ENCODE measurements at places on chromosomes 7 and 10.

GRCh38 chr7:36865019-36865418, 140.7 kb upstream of the AOAH start:
- no peak for DNase-seq

DNA sequence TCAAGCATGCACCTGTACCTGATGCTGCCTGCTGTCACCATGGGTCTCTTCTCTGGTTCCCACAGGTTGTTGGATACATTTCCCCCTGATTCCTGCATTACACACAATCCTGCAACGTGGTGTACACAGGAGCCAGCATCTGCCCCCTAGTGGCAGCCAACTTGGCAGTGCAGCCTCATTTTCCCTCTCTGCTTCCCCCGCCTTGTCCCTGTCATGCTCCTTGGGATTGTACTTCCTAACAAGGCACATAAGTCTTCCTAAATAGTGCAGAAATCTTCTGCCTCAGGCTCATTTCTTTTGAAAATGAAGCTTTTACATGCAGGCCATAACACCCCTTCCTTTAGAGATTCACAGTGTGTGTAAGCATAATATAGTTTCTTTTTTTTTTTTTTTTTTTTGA, 387.5 kb downstream of the CCSER2 start:
- DNase-seq = no peak

DNA sequence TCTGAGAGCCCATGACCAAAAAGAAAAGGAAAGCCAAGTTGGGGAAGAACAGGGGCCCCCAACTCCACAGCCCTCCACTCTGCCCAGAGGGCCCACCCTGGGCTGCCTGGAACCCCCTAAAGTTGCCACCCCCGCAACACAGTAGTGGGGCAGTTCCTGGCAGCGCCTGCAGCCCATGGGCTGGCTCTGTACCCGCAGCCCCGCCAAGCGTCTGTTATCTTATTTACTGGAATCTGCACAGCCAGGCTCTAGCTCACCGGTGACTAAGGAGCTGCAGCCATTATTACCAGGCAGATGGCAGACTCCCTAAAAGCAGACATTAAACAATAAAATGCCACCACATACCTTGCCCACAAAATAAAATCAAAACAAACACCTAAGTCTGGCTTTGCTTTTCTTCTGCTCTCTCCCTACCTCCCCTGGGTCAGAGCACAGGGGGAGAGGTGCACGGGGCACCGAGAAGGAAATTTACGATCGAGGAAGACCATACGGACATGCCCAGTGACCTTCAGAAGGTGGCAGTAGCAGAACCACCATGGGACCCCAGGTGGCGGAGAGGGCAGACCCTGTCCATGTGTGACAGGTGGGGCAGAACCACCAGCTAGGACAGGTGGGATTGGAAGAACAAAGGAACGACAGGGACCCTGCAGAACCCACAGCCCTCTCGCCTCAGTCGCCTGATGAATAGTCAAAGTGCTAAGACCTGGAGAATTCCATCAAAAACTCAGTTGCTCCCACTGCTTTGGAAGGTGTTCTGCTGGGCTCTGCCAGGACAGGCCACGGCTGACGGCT, 66.3 kb downstream of the PRKAG2 start:
- DNase-seq = no peak

GRCh38 chr10:115171392-115171960, 78.3 kb downstream of the ATRNL1 start:
- peak; percentile 1 for DNase-seq

DNA sequence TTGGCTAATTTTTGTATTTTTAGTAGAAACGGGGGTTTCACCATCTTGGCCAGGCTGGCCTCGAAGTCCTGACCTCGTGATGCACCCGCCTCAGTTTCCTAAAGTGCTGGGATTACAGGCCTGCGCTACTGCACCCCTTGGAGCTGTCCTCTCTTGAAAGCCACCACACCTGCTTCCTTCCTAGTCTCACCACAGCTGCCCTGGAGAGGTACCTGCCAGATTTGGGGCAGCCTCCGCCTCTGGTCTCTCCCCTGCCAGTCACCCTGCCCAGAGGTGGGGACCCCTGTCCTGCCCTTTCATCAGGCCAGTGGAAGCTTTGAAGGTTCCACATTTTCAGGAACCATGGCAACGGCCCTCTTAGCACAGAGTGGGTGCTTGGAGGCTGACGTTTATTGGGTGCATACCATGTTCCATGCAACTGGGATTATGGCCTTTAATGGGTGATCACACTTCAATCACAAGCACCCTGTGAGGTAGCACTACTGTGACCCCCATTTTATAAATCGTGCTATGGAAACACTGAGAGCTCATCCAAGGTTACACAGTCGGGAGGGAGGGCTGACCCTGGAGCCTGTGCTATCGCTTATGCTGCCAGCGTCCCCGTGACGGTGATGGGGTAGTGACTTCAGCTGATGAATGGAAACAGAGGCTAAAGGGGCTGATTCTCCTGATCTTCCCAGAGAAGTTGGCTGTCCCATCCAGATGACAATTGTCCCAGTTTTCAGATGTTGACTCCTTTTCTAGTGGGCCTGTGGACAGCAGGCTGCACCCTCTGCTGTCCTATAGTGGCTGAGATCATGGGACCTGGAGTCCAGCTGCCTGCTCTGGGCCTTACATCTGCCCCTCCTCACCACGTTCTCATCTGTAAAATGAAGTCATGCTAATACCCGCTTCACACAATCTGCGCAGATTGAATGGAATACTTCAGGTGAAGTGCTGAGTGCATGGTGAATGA, 11.5 kb upstream of the FGFR2 start:
- DNase-seq = no peak

Measured in astrocyte of the cerebellum (primary cell).